Head of caudate nucleus (tissue), 42 donors: ENCODE measurements at places on chromosomes 11 and 22.

GRCh38 chr22:44213489-44214043, 32.8 kb downstream of the PARVG start:
- no peak for DNase-seq

- no peak for DNase-seq
These were observed 9.8 kb downstream of the POU2AF3 start for GRCh38 chr11:111308140-111308539.

DNA sequence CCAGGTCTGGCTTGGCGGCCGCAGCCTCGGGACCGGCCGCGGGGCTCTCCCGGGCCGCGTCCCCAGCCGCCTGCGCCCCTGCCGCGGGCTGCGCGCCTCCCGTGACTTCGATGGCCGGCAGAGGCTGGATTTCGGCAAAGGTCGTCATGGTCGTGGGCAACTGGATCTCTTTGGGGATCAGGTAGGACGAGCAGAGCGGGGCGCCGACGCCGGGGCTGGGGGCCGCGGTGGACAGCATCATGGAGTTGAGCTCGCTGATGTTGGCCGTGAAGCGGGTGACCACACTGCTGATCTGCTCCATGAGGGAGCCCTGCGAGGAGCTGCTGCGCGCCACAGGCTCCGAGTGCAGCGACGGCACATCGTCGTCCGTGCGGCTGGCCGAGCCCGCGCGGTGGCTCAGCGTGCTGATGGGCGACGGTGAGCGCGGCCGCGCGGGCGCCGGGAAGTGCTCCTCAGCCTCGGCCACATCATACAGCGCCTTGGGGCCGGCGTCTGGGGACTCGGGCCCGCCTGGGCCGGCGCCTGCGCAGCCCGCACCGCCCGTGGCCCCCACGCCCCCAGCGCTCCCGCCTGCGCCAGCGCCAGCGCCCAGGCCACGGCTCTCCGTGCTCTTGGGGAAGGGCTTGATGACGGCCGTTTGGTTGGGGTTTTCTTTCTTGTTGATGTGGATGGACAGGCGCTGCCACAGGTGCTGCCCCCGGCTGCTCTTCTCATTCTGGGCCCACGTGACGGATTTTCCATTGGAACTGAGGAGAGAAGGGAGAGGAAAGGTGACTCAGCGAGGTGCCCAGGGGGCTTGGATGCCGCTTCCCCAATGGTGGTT, 171.4 kb upstream of the CTSC start:
- peak; percentile 29 for DNase-seq

DNA sequence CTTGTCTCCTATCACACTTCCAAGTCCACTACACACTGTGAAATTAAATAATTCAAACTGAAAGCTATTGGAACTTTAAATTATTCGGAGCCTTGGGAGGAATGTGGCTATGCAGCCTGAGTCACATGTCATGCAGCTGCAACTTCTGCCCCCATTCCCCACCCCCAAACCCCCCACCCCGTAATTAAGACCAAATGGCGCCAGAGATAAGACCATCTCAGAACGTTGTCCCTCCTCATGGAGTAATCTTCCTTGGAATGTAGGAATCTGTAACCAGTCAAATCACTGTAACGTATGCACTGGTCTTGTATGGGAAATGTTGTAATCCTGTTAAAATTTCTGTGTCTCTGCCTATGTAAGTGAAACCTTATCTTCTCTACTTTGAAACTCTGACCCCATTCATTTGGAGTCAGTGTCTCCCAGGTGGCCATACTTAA, 37.0 kb downstream of the GAB2 start:
- no peak for DNase-seq

GRCh38 chr11:119509282-119509841, 86.4 kb upstream of the THY1 start:
- DNase-seq: no peak

DNA sequence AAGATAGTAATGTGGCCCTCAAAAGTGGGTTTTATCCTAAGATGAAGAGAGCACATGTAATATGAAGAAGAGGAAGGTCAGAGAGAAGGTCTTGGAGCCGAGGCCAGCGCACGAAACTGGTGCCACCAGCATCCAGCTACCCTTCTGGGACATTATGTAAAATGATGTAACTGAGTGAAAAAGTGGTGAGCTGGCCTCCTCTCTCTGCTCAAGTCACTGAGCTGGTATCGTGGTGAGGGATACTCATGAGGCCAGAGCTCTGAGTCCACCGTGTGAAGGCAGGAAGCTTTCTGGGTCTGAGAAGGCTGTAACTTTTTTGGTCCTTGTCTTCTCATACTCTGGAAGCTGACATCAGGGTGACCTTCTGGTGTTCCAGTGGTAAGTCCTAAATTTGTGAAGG, 25.1 kb downstream of the RNF185 start:
- DNase-seq: no peak

DNA sequence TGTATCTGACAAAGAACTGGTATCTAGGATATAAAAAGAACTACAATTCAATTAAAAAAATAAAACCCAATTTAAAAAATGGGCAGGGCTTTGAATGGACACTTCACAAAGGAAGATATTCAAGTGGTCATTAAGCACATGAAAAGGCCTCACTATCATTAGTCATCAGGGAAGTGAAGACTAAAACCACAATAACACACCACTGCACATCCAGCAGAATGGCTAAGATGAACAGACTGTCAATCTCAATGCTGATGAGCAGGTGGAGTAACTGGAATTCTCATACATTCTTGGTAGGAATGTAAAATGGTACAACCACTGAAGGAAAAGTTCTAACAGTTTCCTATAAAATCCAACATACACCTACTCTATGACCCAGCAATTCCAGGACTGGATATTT, 8.9 kb downstream of the HPS4 start:
- no peak for DNase-seq

DNA sequence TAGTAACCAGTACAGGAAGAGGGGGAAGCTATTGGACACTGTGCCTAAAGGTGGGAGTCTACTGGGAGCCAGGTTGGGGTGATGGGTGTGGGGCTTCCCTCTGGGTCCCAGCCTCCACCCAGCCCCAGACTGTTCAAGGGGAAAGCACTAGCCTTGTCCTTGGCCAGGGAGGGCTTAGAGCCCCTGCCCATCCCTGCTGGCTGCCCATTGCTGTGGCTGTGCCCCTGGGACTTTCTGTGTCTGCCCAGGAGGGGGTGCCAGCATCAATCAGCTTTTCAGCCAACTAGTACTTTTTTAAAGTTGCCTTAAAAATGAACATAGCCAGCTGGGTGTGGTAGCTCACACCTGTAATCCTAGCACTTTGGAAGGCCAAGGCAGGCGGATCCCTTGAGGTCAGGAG, 19.9 kb downstream of the INCENP start:
- DNase-seq: peak; percentile 4

DNA sequence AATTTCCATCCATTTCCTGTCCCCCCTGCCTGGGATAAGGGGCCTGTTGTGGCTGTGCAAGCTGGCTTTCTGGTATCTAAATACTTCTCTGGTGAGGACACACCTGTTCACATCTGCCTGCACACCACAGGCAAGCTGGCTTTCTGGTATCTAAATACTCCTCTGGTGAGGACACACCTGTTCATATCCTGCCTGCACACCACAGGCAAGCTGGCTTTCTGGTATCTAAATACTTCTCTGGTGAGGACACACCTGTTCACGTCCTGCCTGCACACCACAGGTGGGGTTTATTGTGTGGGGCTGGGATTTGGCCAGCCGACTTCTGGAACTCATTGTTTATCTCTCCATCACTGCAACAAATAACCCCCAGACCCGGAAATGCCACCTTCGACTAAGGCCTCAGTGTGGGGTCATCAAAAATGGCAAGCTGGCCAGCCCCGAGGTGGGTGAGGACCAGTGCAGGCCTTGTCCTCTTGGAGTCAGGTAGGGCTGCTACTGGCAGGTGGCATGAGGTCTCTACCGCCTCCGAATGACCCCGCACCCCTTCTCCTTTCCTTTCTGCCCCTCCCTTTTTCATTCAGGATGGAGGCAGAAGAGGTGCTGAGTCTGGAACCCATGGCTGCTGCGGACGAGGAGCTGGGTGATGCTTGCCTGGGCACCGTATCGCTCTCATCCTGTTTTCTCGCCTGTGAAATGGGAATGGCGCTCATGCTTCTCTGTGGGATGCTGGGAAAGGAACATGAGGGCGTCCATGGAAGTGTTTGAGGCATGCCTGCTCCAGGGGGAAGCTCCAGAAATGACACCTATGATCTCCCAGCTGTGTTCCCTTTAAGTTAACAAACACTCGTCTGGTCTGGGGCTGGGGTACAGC, 43.5 kb upstream of the MYEOV start:
- no peak for DNase-seq

GRCh38 chr22:41094041-41094593, 1.7 kb downstream of the EP300 start:
- no peak for DNase-seq

DNA sequence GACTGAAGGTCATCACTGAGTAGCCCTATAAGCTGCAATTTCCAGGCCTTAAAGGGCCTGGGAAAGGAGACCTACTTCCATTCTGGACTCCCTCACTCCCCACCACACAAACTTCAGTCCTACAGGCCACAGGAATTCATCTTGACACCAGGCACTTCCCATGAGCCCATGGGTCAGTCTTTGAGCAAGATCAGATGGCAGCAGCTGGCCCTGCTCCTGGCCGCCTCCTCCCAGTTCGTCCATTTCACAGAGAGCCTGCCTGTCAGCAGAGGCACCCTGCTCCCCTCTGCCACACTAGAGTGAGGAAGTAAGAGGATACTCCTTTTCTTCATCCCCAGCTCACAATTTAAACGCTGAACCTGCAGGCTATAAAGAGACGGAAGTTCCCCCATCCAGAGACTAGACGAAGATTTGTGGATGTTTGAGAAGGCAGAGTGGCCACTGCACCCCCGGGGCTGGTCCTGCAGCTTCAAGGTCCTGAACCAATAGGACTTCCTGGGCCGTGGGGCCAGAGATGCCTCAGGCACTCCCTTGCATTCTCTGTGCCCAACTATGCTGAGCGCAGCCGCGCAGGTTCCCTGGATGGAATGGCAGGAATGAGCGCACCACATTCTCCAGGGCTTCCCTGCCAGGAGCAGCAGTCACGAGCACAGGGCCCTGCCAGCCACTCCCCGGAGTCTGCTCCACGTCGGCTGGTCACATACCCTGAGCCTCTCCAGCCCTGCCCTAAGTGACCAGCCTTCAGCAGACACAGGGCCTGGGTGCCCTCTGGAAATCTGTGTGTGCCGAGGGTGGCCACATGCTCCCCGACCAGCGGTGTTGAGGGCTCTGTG, 33.5 kb upstream of the BID start:
- DNase-seq: no peak

DNA sequence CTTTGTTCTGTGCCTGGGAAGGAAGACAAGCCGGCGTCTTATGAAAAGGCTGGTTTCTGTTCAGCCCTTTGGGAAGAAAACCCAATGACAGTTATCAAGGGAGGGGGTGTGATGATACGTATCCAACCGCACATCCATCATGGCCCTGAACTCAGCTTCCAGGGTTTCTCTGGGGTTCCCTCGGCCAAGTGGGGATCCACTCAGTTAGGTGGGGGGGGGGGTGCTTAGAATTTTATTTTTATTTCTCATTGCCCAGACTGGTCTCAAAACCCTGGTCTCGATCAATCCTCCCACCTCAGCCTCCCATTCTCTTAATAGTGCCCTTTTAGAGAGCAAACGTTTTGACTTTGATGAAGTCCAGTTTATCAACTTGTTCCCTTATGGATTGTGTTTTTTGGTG, 25.7 kb downstream of the KCNQ1 start:
- DNase-seq: no peak
